Activated naive CD4-positive, alpha-beta T cell (primary cell): ENCODE measurements at places on chromosomes 12 and 14.

DNA sequence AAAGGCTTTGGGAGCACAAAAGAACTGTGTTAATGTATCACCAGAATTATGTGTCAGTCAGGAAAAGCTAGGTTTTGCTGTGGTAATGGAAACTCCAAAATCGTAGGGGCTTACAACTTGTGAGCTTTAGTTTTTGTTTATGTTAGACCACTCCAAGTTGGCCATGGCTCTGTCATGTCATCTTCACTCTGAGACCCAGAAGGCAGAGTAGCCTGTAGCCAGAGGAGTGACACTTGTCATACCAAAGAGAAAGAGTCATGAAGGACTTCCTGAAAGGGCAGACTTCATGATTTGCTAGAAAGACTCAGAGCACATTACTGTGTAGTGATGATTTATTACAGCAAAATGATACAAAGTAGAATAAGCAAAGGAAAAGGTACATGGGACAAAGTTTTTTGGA, 133.6 kb upstream of the SSTR1 start:
- DNase-seq: no peak

DNA sequence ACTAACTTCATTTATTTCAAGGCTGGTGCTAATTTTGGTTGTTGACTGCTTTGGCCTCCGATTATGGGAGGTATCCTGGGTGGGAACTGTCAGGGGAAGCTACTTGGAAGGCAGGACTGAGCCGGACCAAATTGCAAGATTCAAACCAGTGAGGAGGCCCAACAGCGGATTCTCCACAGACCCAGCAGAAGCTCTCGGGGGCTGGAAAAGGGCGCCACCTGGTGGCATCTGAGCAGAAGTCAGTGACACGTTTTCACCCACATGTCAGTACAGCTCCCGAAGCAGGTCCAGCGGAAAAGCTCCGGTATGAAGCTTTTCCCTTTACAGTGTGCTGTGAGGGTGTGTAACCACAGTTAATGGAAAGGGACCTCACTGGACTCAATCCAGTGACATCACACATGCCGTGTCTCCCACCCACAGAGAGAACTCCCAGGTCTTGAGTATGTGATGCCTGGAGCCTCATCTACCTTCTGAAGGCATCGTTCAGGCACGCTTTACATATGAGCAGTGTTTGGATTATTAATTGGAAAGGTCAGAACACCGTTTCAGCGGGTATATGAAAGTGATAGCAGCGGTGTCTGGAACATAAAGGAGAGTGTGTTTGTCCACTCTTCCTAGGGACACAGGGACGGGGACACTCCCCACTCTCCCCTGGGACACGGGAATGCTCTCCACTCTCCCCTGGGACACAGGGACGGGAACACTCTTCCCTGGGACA, 3.6 kb upstream of the P2RX2 start:
- peak; percentile 52 for DNase-seq

GRCh38 chr12:112285600-112286401, 96.4 kb downstream of the HECTD4 start:
- DNase-seq: no peak

DNA sequence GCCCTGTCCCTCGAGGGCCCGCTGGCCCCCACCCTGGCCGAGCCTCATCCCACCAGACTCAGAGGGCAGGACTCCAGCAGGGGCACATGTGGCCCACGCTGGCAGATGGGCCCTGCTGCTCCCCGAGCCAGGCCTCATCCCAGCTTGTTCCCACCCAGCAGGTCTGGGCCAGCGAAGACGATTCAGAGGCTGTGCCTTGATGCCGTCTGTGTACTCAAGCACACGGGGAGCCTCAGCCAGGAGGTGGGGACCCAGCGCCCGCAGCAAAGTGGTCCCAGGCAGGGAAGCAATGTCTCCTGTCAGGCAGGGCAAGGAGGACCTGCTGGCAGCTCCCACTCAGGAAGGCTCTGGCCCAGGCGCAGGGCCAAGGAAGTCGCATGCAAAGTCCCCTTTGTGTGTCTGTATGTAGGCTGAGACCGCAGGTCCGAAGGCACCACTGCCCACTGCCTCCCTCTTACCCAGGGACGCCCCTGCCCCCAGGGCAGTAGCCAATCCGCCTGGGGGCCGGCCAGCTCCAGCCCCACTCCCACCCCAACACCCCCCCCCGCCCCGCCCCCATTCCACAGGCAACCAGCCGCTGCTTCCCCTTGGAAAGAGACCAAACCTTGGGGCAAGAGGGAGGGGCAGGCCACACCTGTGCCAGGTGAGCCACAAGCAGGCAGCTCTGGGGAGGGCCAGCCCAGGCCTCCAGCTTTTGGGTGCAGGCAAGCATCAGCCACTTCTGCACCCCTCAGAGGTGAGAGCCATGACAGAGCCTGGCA, 9.4 kb downstream of the DEGS2 start:
- no peak for DNase-seq

DNA sequence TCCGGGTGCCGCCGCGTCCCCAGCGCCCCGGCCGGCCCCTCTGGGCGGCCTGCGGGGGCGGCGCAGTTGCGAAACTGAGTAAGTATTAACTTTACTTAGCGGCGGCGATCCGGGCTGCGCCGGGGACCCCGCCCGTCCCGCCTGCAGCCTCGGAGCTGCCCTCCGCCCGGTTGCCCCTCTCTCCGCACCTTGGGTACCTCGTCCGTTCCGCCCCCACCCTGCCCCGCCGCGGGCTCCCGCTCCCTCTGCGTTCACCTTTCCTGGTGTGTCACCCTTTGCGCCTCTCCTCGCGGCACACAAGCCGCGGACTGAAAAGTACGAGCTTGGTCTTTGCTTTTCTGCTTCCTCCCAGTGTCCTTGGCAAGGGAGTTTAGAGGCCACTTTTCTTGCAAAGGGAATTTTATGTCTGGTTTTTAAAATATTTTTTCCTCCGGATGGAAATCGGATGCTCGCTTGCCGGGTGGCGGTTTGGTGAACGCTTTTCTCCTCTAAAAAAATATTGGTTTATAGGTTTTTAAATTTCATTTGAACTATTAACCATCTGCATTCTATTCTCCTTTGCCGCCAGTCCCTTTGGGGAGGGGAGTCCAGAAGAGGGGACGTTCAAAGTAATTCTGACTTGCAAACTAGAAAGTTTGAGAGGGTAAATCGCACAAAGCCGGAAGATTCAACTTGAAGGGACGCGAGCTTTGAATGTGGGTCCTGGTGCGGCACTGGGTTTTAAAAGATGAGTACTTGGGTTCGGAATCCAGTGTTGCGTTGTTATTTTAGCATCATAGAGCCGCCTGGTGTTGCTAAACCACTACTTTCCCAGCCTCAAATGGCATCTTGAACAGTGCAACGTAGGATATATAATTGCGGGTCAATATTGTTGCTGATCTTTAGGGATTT, 834 bp downstream of the RASSF8 start:
- DNase-seq: no peak

DNA sequence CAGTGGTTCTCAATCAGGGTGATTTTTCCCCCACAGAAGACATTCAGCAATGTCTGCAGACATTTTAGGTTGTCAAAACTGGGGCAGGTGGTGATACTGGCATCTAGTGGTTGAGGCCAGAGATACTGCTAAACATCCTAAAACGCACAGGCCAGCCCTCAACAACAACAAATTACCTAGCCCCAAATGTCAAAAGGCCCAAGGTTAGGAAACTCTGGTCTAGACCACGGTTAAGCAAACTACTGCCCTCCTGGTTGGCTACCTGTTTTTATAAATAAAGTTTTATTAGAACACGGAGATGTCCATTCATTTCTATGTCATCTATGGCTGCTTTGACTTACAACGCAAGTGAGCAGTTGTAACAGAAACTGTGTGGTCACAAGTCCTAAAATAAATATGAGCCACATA, 186.7 kb downstream of the EFCAB11 start:
- no peak for DNase-seq

- no peak for DNase-seq
Measured at GRCh38 chr14:103118663-103119404, 4.4 kb upstream of the TNFAIP2 start.

- DNase-seq: no peak
Measured at GRCh38 chr14:92105073-92105892, 1.1 kb downstream of the ATXN3 start.

DNA sequence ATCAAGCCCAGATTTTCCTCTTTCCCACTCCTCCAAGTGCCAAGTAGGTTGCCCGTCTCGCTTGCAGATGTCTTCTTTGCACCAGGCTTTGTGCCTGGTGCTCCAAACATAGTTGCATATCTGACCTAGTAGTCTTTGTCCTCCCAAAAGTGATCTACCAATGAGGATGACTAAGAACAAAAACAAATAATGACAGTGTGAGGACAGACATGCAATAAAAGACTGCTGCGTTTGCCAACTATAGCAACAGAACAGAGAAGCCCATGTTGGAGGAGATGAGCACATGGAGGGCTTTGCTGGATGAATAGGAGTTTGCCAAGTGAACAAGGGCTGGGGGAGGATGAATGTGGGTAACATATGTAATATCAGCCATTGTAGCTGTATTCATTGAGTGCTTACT, 15.6 kb downstream of the DTX1 start:
- DNase-seq: no peak
